Natural killer cell (primary cell): ENCODE measurements at places on chromosomes 6 and 20. TPM values are rescaled to one million over a fixed set of nuclear protein-coding genes. Genes with fewer than 3 reads are reported as not detected.

GRCh38 chr6:68158256-68158655, 476.8 kb upstream of the ADGRB3 start:
- no peaks in the 10 kb centered on the region for H3K27me3 ChIP-seq
- no peak overlapping the region for H3K4me3 ChIP-seq
- no peaks in the 10 kb centered on the region for H3K4me1 ChIP-seq
- no peak overlapping the region for H3K27ac ChIP-seq
- H3K36me3 ChIP-seq = no peaks in the 10 kb centered on the region

- peaks cover 10% of the 10 kb centered on the region for H3K36me3 ChIP-seq
- H3K4me1 ChIP-seq = peaks cover 4% of the 10 kb centered on the region
- no peak for DNase-seq
- H3K27me3 ChIP-seq = no peaks in the 10 kb centered on the region
Measured at GRCh38 chr20:21234806-21235483, 68.2 kb upstream of the XRN2 start.

GRCh38 chr20:59062081-59062480, 19.5 kb upstream of the PRELID3B start:
- no peaks in the 10 kb centered on the region for H3K36me3 ChIP-seq
- H3K27ac ChIP-seq = no peak overlapping the region
- H3K4me3 ChIP-seq = no peak overlapping the region

- H3K27ac ChIP-seq = peak overlapping the region; percentile 71
- H3K4me3 ChIP-seq = no peak overlapping the region
- no peaks in the 10 kb centered on the region for H3K36me3 ChIP-seq
- H3K27me3 ChIP-seq = no peaks in the 10 kb centered on the region
- H3K4me1 ChIP-seq = peaks cover 21% of the 10 kb centered on the region
Measured at GRCh38 chr6:37134396-37135191, 35.4 kb upstream of the PIM1 start.

- H3K27ac ChIP-seq = no peak overlapping the region
- DNase-seq = peak; percentile 23
- no peaks in the 10 kb centered on the region for H3K27me3 ChIP-seq
- no peak overlapping the region for H3K4me3 ChIP-seq
Measured at GRCh38 chr6:137737836-137738596, 129.0 kb upstream of the TNFAIP3 start.

DNA sequence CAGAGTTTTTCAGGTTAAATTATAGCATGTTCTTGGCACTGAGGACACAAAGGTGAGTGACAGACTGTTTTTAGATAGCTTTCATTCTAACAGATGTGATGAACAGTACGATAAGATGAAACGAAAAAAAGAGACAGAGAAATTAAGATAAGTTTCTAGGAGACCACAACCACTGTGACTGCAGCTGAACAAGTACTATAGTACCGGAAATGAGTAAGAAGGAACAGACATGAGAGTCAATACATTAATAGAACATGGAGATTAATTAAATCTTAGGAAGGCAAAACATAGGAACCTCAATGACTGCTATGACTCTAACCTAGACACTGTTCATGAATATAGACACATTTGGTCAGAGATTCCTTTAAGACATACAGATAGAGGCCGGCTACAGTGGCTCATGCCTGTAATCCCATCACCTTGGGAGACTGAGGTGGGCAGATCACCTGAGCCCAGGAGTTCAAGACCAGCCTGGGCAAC, 40.2 kb downstream of the HBS1L start:
- no peaks in the 10 kb centered on the region for H3K27me3 ChIP-seq
- no peak overlapping the region for H3K4me3 ChIP-seq
- peak; percentile 59 for DNase-seq
- no peak overlapping the region for H3K27ac ChIP-seq
- no peaks in the 10 kb centered on the region for H3K36me3 ChIP-seq
- H3K4me1 ChIP-seq = no peaks in the 10 kb centered on the region

DNA sequence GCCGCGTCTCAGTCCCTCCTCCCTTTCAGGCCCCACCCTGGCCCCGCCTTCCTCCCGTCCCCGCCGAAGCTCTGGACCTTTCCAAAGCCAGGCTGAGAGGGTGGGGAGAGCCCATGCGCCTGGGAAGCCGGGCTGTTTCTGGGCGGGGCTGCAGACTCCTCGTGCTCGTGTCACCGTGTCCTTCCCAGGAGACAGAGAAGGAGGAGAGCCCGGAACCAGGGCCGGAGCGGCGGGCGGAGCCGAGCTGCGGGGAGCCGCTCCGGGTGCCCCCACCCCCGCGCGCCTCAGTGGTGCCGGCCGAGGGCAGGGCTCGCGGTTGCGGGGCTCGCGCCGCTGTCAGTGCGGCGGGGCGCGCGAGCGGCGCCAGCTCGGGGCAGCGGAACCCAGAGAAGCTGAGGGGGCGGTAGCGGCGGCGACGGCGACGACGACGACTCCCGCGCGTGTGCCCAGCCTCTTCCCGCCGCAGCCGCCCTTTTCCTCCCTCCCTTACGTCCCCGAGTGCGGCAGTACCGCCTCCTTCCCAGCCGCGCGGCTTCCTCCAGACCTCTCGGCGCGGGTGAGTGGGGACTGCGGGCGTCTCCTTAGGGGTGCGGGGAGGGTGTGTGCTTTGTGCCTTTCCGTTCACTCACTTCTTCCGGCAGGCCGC, at the start of gene RALY:
RALY (plus strand) TSS at position 336 of the 646 bp plus-strand sequence. CDS start 78,164 bp downstream, outside the sequence.
- H3K4me3 ChIP-seq = peak within 1 kb of the TSS; percentile 99
- H3K27me3 ChIP-seq = no peaks in the 10 kb centered on the region
- no peaks in the 10 kb centered on the region for H3K36me3 ChIP-seq
- DNase-seq = peak; percentile 93

DNA sequence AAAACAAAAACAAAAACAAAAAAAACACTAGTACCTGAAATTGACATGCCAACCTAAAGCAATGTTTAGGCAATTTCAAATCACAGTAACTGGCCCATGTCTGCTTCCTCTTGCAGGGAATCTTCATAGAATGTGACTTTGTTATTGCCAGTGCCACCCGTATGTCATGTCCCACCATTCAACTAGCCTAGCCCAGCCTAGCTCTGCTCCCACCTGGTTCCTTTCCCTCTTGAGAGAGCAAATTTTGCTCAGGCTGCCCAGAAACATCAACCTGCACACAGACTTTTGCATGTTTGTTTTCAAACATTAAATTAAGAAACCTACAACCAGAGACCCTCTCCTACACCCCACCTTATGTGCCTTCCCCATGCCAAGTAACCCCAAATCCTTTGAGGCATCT, 124.8 kb upstream of the SLC2A12 start:
- H3K4me1 ChIP-seq = peaks cover 35% of the 10 kb centered on the region
- no peak overlapping the region for H3K27ac ChIP-seq
- H3K4me3 ChIP-seq = no peak overlapping the region
- DNase-seq = peak; percentile 13

GRCh38 chr20:8305449-8305978, 173.4 kb downstream of the PLCB1 start:
- no peak overlapping the region for H3K27ac ChIP-seq
- no peaks in the 10 kb centered on the region for H3K27me3 ChIP-seq
- peak; percentile 56 for DNase-seq
- no peak overlapping the region for H3K4me3 ChIP-seq

GRCh38 chr20:62773845-62774714, 22.2 kb upstream of the MRGBP start:
- peaks cover 37% of the 10 kb centered on the region for H3K4me1 ChIP-seq
- H3K27ac ChIP-seq = no peak overlapping the region
- DNase-seq = no peak
- no peaks in the 10 kb centered on the region for H3K36me3 ChIP-seq

GRCh38 chr6:145673504-145673903, 61.8 kb downstream of the EPM2A start:
- no peak overlapping the region for H3K4me3 ChIP-seq
- no peaks in the 10 kb centered on the region for H3K36me3 ChIP-seq
- no peaks in the 10 kb centered on the region for H3K4me1 ChIP-seq
- H3K27ac ChIP-seq = no peak overlapping the region

MATN4 gene
- not detected for total RNA-seq

RIMS4 gene
- not detected for total RNA-seq

MRAP2 gene
- total RNA-seq = not detected

TIAM2 gene
- 11.1 TPM for total RNA-seq
